ENCODE measurements at places on chromosomes 13 and 19.

- no peak for DNase-seq
These were observed 635.4 kb upstream of the ARGLU1 start for GRCh38 chr13:107203146-107203847.

DNA sequence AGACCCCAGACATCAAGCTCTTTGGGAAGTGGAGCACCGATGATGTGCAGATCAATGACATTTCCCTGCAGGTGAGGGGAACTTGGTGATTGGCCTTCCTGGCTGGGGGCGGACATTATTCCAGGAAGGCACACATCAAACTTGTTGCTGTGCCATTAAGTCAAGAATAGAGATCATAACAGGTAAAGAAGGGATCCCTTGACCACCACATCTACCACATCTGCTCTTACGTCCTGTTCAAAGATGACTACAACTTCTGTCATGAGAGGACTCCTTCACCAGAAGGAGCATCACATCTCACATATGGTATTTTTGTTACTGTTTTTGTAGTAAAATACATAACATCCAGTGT, 1.1 kb downstream of the RPS5 start:
- no peak for DNase-seq

- DNase-seq: no peak
These were observed 3.8 kb upstream of the KCNRG start for GRCh38 chr13:50011461-50011860.

GRCh38 chr13:74101436-74101835, 32.8 kb downstream of the KLF12 start:
- no peak for DNase-seq

DNA sequence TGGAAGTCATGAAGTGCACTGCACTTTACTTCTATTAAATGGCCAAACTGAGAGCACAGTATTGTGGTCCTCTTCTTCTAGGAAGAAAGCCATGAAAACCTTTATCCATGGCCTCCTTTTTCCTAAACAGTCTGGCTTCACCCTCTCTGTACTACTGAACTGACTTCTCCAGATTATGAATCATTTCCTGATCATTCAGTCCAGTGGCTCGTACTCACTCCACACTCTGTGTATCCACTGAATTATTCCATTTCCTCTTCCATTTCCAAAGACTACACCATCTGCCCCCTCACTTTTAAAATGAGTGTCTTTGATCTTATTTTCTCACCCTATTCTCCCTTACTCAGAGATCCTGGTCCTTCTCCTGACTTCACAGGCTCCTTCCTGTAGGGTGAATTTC, 29.7 kb upstream of the FREM2 start:
- no peak for DNase-seq

GRCh38 chr19:1992759-1993260, 22.7 kb downstream of the BTBD2 start:
- DNase-seq: no peak

DNA sequence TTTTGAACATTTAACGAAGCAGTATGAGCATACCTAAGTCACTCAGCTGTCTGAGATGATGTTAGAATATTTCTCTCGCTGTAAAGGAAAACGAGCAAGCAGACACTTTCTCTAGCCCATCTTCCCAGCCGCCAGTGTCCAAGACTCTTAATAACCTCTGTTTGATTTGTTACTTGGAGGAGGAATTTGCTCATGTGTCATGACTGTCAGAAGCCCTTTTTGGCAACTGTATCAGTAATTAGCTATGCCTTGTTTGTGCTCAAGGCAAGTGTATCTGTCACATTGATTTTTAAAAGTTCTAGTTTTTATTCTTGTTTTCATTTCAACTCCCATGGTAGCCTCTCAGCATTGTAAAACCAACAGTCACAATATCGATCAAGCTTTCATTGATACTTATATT, 828.4 kb upstream of the SLC10A2 start:
- no peak for DNase-seq

DNA sequence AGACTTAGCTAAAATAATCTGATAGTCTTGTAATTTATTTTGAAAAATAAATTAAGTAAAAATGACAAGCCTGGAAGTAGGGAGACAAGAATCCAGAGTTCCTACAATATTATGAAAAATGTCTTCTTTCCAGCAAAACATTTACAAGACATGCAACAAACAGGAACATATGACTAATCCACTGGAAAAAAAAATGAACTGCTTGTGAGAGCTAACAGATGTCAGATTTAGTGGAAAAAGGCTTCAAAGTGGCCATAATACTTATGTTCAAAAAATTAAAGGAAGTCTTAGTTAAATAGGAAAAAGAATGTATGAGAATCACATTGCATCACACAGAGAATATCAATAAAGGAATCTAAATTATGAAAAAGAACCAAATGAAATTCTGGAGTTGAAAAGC, 2082.0 kb upstream of the PCDH20 start:
- DNase-seq: no peak

- DNase-seq: no peak
These were observed 284.3 kb downstream of the FOXO1 start for GRCh38 chr13:40381935-40382764.

GRCh38 chr19:29247051-29247450, 34.1 kb upstream of the UQCRFS1 start:
- no peak for DNase-seq

GRCh38 chr13:31882794-31883193, 143.5 kb downstream of the RXFP2 start:
- DNase-seq: no peak

DNA sequence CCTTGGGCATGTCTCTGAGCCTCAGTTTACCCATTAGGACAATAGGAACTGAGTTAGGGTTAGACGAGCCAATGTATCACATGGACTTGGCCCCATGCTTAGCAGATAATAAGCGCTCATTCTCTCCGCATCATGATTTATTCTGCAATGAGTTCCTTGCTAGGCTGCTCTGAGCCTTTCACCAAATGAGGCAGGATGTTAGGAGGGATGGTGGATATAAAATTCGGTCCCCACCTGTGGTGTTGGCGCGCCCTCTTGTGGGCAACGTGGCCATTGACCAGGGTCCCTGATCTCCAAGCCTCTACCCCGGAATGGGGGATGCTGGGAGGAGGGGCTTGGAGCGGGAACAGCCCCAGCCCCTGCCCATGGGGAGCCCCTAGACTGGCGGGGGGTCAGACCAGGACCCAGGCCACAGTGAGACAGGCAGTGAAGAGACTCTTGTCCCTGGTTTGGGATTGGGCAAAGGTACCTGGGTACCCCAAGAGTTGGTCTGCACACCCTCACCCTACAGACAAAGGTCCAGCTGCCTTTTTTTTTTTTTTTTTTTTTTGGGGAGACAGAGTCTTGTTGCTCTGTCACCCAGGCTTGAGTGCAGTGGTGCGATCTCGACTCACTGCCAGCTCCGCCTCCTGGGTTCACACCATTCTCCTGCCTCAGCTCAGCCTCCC, 43.9 kb downstream of the CERS4 start:
- peak; percentile 88 for DNase-seq

- peak; percentile 83 for DNase-seq
These were observed 4.3 kb downstream of the HPN start for GRCh38 chr19:35045667-35046300.

DNA sequence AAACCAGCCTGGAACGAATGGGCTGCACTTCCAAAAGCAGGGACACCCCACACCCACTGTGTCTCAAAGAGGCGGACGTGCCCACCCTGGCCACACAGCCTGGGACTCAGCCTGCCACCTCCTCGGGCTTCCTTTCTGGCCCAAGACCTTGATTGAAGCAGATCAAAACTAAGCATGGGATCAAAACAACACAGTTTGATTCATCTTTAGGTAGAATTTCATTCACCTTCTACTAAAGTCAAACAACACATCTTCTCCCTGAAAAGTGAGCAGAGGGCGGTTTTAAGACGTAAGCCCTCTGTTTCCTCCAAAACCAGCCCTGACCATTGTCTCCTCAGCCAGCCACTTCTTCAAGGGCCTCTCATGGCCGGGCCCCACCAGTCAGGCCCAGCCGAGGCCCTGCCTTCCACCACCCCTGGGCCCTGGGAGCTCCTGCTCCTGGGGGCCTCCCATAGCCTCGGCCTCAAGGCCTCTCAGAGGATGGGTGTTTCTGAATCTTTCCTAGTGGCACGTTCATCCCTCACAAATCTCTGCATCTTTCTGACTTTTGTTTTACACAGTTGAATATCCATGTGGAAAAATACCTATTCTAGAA, 6.3 kb upstream of the F10 start:
- no peak for DNase-seq

DNA sequence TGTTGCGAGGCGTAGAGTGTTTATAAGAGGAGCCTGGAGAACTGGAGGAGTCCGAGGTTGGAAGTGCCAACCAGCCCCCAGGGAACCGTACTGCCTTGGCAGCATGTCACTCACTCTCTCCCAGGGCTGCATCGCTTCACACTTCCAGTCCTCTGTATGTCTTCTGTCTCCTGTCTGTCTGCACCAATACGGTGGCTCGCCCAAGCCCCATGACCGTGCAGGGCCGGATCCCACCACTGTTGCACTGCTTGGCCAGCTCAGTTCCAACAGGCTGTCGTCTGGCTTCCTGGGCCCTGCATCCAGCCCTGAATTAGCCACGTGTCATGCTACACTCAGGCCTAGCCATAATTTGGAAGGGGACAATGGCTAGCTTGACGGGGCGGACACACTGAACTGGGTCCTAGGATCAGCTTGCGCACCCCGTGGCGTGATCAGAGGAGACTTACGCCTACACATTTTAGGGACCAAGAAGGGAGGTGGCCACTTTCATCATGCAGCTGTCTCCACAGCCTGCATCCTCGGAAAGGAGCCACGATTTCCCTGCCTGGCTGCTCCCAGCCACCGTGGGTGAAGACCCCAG, 147.1 kb downstream of the URI1 start:
- no peak for DNase-seq

GRCh38 chr19:5895409-5895808, 8.2 kb downstream of the NDUFA11 start:
- no peak for DNase-seq

- peak; percentile 23 for DNase-seq
These were observed 23.1 kb upstream of the COG3 start for GRCh38 chr13:45441633-45442032.

- DNase-seq: no peak
These were observed 430.2 kb downstream of the KCTD12 start for GRCh38 chr13:76455960-76456359.

DNA sequence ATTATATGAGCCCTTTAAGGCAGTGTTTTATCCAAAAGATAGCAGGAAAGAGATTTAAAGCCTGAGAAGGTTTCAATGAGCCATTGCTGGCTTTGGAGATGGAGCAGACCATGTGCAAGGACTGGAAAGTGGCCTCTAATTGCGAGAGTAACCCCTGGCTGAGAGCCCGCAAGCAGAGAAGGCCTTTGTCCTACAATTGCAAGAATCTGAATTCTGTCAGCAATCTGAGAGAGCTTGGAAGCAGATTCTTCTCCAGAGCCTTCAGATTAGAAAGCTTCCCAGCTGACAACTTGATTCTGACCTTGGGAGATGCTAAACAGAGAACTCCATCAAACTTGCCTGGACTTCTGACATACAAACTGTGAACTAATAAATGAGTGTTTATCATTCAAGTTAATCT, 528.7 kb upstream of the KLF12 start:
- DNase-seq: no peak

DNA sequence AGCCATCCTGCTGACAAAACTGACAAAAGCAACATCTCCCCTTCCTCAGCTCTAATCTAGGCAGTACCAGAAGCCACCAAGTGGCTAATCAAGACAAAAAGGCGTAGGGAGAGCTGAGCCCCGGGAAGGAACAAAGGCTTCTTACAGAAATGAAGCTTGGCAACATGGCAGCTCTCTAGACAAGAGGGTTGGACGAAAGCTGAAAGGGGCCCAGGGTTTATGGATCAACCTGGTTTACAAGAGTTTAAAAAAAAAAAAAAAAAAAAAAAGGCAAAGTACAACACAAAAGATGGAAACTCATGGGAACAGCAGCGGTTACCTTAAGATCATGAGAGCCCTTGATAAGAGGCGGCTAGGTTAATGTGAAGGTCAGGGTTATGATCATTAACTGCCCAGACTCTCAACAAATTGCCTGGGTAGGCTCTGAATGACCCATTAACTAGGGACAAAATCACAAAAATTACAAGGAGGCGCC, 14.0 kb downstream of the ZC3H4 start:
- DNase-seq: no peak

GRCh38 chr19:56405062-56405461, 930 bp downstream of the ZNF583 start:
- DNase-seq: no peak

DNA sequence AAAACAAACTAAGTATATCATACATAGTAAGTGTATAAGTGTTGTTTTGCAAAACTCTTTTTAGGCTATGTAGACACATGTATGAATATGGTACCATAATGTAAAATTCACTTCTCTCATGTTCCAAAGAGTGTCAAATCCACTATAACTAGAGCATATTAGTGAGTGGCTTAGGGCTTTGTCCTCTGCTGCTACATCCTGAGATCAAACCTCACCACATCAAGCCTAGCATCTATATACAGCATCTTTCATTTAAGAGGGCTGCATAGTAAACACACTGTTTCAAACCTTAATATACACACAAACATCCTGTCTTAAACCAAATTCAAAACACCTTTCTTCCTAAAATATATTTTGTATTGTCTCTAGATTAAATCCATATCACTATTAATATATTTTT, 38.7 kb downstream of the ELF1 start:
- no peak for DNase-seq

- DNase-seq: no peak
These were observed 57.5 kb downstream of the SLC7A9 start for GRCh38 chr19:32812036-32812435.

DNA sequence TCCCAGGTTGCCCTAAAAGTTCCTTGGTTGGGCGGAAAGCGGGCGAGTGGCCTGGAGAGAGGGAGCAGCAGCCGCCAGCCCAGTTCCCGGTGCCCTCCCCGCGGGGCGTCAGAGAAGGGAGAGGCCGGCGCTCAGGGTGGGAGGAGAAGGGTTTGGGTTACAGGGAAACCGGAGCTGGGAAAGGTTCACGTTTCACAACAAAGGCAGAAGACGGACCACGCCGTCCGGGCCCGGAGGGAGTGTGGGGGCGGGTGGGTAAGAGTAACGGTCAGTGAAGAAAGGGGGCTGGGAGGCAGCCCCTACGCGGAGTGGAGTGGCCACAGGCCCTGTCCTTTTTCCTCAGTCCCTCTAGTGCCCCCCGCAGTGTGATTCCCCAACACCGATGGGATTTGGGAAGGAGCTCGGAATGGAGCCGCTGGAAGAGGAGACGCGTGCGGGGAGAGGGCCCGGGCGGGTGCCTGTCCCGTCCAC, 1.6 kb downstream of the SIX5 start:
- no peak for DNase-seq

- no peak for DNase-seq
These were observed 95.4 kb downstream of the CYSLTR2 start for GRCh38 chr13:48749144-48749543.

DNA sequence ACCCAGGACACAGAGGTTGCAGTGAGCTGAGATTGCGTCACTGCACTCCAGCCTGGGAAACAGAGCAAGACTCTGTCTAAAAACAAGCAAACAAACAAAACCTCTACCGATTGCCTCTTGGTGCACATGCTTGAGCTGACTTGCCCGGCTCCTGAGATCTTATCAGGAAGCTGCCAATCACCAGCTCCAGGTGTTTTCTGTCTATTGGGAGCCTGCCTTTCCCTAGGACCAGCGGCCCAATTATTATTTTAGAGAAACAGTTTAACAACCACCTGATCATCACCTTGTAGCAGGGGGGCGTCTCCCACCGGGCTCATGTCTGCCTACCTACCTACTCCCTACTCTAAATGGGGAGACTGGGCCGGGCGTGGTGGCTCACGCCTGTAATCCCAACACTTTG, 10.8 kb downstream of the CLEC4M start:
- no peak for DNase-seq

All from GM19239 (cell line).